HAP-1 (cell line): ENCODE measurements at places on chromosomes 5 and 9.
A peak's percentile ranks its signal among the peaks of the same experiment; 100 is the strongest.

GRCh38 chr5:130836729-130837649 lies 328.1 kb downstream of the HINT1 start:
- DNase-seq, result no peak

- no peak for DNase-seq
Observed at GRCh38 chr5:88470745-88471144, 202.1 kb upstream of the TMEM161B start.

GRCh38 chr9:126420643-126421564 lies 94.3 kb downstream of the MVB12B start:
- no peak for DNase-seq

DNA sequence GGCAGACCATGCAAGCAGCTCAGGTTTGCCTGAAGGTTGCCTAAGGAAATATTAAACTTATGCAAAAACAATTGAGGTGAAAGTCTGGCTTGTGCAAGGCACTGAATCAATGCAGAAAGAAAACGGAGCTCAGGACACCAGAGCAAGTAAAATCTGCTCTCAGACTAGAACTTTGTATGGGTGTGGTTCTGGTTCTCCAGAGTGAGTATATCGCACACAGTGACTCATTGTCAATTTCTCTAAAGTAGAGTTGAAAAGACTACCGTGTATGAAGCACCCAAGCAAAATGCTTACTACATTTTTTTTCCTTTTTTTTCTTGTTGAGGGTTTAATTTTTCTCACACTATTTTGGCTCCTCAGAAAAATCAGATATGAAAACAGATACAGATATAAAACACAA lies 650.3 kb upstream of the CDH10 start:
- no peak for DNase-seq

- peak; percentile 19 for DNase-seq
Observed at GRCh38 chr5:52799358-52799982, 11.8 kb downstream of the ITGA1 start.
